ENCODE measurements at places on chromosomes 12 and 14. TPM values are rescaled to one million over a fixed set of nuclear protein-coding genes. Genes with fewer than 3 reads are reported as not detected.

DNA sequence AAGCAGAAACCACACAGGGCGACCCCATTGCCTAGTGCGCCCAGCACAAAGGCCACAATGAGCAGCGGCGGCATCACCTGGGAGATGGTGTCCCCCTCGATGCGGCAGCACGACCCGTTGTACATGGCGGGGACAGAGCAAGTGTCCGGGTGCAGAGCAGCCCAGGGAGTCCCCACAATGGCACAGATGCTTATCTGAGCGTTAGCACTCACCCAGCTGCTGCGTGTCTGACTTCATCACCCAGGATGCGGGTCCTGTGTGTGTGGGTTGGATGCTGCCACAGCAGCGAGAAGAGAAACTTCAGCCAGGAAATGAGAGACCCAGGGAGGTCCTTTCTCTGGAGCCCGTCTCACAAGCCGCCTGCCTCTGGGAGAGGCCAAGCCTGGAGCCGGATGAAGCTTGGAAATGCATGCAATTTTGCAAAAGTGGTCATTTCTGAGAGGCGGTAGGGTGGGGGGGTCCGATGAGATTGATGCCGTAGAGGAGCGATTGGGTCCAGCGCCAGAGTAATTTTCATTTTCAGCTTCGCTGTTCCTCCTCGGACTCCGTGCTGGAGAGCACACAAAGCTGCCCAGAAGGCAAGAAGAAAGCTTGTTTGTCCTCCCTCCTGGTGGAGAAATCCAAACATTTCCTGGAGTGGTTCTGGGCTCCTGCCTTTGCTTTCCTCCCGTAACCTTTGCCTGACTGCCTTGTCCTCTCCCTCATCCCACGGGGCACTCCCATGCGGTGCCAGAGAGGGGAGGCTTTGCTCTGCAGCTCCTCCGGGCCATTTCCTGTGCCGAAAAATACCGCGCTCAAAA, at the start of gene HCAR1:
TSS of gene HCAR1 (minus strand) at position 630 of the 800 bp plus-strand sequence. CDS start at position 125, 505 bp downstream.
- no peak for DNase-seq

C3AR1 gene
- 0.52 TPM for polyA plus RNA-seq

DNA sequence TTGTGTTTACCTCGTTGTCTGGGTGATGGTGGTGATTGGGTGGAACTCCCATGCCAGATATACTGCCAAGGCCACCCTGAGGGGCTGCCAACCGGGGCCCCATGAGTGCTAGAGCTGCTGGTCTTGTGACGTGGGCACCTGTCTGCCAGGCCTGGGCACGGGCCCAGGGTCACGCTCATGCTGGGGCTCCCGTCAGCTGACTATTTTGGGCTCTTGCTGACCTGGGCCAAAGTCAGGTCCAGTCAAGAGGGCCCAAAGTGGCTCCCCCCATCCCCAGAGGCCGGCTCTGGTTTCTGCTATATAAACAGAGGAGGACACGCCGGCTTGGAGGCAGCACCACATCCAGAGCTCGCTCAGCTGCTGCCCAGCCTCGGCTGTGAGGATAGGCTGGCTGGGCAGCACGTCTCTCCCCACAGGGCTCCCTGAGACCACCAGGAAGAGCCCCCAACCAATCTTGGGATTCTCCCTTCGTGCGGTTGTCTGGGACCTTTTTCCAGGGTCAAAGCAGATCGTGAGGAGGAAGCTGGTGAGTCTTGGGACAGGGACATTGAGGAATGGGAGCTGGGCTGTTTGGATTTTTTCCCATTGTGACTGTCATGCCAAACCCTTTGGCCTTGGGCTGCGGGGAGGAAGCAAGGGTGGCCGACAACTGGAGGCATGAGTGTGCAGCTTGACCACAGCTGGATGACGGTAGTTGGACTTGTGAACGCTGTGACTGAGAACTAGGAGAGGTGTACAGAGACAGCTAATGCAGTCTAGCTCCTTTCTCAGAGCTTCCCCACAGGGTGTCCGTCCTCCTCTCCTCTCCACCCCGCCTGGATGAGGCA, 7.6 kb upstream of the NR4A1 start:
- DNase-seq = no peak

DNA sequence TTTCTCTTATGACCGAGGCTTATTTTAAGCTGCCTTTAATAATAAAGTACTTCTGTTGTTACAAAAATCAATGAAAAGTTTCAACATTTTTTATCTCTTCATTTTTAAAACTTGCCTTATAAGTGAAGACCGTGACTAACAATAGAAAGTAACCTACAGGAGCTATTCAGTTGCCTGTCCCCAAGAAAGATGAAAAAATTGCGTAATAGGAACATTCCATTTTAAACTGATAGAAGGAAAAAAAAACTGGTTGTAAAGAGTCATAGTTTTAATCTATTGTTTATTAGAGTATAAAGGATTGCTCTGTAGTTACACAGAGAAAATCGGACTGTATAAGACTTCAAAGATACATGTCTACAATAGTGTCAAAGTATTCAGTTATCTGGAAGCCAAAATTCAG, 83.3 kb downstream of the DAAM1 start:
- no peak for DNase-seq

DNA sequence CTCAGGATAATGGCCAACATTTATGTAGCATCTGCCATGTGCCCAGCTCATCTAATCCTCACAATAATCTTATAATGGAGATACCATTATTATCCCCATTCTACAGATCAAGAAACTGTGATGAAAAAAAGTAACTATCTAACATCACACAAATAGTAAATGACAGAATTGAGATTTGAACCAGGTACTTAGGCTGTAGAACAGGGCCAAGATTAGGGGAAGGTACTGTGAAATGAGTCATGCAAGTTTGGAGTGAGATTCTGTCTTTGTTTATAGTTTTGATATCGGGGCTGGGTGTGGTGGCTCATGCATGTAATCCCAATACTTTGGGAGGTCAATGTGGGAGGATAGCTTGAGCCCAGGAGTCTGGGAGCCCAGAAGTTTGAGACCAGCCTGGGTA, 1.3 kb upstream of the GNPTAB start:
- no peak for DNase-seq

PLEKHD1 gene
- polyA plus RNA-seq = not detected

- DNase-seq = no peak
Observed at GRCh38 chr14:89920056-89920455, 34.5 kb downstream of the EFCAB11 start.

DNA sequence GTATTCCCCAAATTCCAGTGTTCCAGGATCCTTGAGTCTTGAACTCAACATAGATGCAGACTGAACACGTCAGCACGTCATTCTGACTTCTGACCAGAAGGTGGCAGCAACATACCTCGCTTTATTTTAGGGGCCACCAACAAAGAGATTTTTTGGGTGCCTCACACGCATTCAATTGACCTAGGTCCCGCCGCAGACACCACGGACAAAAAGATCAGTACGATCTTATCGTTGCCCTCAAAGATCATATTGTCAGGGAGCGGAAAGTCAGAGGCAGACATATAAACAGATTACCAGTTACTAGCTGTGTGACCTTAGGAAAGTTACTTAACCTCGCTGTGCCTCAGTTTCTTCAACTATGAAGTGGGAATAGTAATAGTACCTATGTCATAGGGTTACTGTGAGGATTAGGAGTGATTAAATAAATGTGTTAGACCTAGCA, 6.5 kb upstream of the PRPH start:
- DNase-seq = no peak

GRCh38 chr14:39369029-39369428, 63.2 kb downstream of the FBXO33 start:
- no peak for DNase-seq

DNA sequence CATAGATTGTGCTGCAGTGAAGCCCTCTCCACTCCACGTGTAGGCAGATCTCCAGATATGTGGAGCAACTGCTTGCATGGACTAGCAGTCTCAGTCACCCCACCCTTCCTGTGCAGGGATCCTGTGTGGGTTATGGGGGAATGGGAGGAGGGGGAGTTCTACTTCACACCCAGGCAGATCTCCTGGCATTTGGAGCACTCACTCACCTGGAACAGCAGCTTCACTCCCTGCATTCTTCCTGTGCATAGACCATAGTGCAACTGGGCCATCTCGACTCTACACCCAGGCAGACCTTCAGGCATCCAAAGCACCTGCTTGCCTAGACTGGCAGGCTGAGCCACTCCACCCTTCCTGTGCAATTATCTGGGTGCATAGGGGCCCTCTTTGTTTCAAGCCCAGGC, 96.0 kb upstream of the PCED1B start:
- no peak for DNase-seq

TM7SF3 gene
- 116 TPM for polyA plus RNA-seq

- no peak for DNase-seq
Observed at GRCh38 chr12:49133014-49133413, 1.8 kb upstream of the TUBA1B start.

DPY19L2 gene
- polyA plus RNA-seq = 7.8 TPM

TMEM63C gene
- polyA plus RNA-seq = not detected

RPGRIP1 gene
- not detected for polyA plus RNA-seq

DNA sequence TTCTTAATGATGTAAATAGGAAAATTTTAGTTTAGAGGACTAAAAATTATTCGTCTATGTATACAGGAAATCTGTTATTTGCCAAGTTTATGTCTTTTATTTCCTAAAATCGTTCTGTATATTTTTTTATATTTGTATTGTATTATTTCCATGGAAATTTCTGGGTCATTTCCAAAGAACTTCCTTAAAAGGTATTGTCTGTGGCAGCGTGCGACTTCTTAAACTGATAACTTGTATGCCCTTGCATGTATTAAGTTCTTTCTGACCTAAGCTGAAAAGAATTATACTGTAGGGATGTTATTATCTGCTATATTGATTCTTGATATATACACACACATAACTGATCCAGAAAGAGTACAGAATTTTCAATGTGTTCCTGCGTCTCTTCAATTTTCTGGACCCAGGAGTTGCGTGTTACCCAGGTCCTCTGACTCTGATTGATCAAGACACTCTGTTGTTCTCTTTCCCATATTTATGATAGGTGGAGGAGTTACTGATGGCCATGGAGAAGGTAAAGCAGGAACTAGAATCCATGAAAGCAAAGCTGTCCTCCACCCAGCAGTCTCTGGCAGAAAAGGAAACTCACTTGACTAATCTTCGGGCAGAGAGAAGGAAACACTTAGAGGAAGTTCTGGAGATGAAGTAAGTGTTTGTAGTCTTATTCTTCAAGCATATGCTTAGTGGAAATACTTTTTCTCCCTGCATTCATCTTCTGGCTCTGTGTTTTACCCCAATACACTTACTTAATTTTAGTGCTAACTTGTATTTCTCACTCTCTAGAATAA, 298.5 kb downstream of the ERC1 start:
- no peak for DNase-seq

DNA sequence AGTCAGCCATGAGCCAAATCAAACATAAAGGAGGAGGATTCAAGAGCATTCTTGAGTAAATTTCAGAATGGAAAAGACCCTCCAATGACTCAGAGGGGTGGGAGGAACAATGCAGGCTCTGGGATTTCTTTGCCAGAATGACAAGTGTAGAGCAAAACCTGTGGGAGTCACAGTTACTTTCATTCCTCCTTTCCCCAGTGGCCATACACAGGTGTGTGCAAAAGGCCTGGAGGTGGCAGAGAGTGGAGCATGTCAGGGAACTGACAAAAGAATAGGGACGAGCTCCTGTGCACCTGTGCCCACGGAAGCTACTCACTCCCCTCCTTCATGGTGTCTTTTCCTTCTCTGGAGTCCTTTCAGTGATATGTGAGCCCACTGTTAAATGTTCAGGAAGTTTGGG, 9.4 kb upstream of the CIPC start:
- no peak for DNase-seq

- no peak for DNase-seq
Observed at GRCh38 chr12:52285172-52285745, 6.1 kb downstream of the KRT81 start.

GRCh38 chr12:102009796-102010195, 52.0 kb downstream of the WASHC3 start:
- no peak for DNase-seq

DNA sequence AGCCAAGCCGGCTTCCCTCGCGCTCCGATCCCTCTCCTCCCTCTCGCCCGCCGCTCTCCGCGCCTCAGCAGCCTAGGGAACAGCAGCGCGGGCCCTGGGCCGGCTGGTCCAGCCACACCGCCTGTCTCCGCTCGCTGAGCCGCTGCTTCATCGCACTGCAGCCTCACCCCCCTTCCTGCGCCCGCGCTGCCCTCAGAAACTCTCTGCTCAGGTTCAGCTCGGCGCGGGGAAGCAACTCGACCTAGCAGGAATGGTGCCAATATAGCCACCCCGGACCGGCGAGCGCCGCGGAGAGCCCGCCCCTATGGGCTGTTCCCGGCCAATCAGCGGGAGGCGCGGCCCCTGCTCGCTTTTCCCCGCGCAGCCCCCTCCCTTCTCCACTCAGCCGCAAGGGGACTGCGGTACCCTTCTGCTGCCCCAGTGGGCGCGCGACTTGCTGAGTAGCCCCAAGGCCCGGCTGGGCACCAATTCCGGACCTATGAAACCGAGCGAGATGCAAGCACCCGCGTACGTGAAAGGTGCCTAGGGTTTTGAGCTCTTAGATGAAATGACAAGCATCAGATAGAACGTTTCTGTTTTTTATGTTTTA, at the start of gene ADAMTS20:
TSS of gene ADAMTS20 (minus strand) at position 233 of the 589 bp plus-strand sequence. CDS start 282 bp downstream, outside the sequence.
- DNase-seq = no peak

SMCO2 gene
- polyA plus RNA-seq = 0.14 TPM

DNA sequence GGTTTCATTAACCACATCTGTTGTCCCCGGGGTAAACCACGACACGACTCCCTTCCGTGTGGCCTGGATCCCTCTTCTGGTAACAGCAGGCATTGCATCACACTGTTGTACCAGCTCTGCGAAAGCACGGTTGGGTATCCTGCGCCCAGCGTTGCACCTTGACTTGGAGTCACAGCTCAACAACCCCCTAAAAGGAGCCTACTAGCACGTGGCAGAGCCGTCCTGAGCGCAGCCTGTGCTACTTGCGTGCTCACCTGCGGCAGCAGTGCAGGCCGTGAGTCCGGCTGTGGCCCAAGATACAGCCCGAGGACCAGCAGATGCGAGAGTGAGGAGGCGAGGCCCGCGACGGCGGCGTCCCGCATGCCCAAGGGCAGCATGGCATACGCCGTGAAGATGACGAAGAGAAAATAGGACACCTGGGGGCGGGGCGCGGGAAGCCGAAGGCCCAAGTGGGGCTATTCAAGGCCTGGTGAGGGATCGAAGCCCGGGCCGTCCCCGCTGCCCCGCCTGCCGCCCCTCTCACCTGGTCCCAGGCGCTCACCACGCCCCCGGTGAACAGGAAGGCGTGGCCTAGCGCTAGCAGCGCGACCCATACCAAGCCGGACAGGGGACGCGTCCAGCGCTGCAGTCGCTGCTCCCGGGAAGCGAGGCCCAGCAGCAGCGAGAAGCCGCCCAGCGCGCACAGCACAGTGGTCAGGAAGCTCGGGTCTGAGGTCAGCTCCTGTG, 2.4 kb downstream of the ADCY4 start:
- no peak for DNase-seq

IL23A gene
- 0.19 TPM for polyA plus RNA-seq

- DNase-seq = peak; percentile 51
Observed at GRCh38 chr12:69688471-69689427, 10.4 kb downstream of the BEST3 start.

- DNase-seq = no peak
Observed at GRCh38 chr12:113120670-113121370, 14.7 kb downstream of the RASAL1 start.

GRCh38 chr12:113173081-113173698, 12.1 kb downstream of the DDX54 start:
- DNase-seq = no peak
